Stimulated activated CD4-positive, alpha-beta T cell treated with anti-CD3 and anti-CD28 coated beads, TNF-alpha, amount 100 ng/mL, for 24 hours (primary cell): ENCODE measurements at places on chromosomes 13 and 19.

DNA sequence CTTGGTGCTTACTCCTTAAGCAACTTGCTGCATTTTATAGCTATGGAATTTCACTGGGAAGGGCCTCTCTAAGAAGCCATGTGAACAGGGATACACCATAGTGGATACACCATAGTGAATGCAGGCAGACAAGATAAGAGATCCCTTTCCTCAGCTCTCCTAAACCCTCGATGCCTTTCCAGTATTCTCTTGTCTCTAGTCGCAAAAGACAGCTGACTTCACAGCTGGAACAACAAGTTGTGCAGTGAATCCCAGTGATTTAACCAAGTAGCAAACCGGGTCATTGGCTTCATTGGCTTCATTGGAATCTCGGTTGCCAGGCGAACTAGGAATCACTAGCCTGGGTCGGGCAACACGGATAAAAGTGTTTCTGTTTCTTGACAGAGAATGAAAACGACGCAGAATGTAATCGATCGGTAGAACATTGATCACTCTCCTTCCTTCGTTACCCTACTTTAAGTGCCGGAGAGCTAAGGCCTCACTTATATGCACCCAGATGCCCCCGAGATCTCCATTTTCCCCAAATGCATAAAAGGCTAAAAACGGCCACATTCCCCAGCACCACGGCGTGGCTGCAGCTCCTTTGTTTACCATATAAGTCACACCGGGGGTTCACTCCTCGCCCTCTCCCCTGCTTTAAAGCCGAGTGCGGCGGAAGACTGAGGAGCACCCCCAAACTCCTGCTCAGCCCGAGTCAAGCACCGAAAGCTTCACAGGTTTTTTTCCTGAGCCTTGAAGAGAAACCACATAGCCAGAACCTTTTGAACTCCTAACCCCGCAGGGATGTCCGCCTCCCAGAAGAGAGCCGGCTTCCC lies 674 bp downstream of the TRPC4 start:
- DNase-seq, result no peak

- DNase-seq, result no peak
Observed at GRCh38 chr19:2848616-2849015, 7.3 kb downstream of the ZNF555 start.

DNA sequence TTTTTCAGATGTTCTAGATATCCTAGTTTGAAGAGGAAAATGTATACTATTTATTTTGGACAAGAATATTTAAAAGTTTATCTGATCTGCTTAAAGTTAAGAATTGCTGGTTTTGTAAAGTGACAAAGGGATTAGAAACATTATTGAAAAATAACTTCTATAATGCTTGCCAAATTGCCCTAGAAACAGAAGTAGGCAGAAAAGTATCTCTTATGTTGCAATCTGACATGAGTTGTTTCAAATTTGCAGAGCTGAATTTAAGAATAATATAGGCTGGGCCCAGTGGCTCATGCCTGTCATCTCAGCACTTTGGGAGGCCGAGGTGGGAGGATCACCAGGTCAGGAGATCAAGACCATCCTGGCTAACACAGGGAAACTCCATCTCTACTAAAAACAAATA lies 777.1 kb downstream of the LIG4 start:
- DNase-seq, result no peak

GRCh38 chr13:39263033-39263432 lies 224.8 kb downstream of the NHLRC3 start:
- no peak for DNase-seq

- DNase-seq, result no peak
Observed at GRCh38 chr19:32876919-32877285, 7.3 kb upstream of the SLC7A9 start.

GRCh38 chr19:7748756-7749155 lies 1.4 kb upstream of the CD209 start:
- DNase-seq, result no peak
